ENCODE measurements at places on chromosomes 4 and X.
A peak's percentile ranks its signal among the peaks of the same experiment; 100 is the strongest.

DNA sequence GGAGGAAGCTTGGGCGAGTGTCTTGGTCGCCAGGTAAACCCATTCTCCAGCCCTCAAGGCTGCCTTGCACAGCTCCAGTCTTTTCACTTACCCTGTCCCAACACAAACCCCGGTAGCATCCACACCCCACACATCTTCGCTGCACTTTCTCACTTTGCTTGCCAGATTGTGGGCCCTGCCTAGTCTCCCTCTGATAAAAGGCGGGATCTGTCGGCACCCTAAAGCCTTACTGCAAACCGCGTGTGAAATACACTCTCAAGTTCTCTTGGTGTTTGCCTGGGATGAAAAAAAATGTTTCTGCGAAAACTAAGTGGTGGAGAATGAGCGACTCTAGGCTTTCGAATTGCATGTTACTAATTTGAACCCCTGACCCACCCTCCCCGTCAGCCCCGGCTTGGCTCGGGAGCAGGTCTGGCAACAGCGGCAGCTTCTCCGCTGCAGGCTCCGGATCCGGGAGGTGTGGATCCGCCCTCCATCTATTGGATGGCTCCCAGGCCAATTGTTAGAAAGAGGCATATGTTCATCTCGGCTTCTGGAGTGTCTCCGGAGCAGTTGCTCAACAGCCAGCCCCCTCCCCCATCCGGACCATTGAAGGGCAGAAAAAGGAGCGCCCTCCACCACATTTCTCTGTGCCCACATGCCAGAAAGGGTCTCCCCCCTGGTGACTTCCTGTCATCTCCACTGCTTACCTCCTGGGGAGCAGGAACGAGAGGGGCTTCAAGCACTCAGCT is 3.0 kb upstream of the CITED1 start:
- DNase-seq: peak; percentile 3

GRCh38 chr4:148376151-148376550 is 66.1 kb downstream of the NR3C2 start:
- DNase-seq: no peak

- DNase-seq: no peak
These were observed 4.6 kb downstream of the P2RY4 start for GRCh38 chrX:70255452-70255851.

DNA sequence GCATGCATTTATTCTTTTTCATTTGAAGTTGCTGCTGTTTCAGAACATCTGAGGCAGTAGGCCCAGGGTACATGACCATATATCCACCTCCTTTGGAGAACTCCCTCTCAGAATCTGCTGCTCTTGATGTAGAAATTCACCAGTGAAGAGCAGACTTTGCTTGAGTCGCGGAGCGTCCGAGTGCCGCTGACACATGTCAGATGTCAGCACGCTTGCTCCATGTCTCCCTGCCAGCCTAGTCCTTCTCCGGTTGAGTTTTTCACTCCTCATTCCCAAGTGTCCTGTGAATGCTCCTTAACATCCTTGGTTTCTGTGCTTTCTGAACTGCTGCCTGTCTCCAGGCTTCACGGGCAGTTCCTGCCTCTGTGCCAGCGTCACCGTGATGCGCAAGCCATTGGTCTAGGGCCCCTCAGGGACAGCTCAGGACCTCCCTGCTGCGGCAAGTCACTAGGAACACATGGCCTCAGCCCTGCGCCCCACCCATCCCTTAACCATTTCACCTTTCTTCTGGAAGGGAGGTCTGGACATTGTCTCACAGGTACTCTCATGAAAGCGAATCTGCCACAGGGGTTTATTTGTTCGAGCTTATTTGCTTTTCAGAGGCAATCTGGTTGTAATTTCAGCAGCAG is 93.1 kb upstream of the RBPJ start:
- no peak for DNase-seq

- DNase-seq: no peak
These were observed 23.9 kb downstream of the SCD5 start for GRCh38 chr4:82774711-82775171.

GRCh38 chr4:182307746-182308145 is 64.5 kb downstream of the TENM3 start:
- no peak for DNase-seq

DNA sequence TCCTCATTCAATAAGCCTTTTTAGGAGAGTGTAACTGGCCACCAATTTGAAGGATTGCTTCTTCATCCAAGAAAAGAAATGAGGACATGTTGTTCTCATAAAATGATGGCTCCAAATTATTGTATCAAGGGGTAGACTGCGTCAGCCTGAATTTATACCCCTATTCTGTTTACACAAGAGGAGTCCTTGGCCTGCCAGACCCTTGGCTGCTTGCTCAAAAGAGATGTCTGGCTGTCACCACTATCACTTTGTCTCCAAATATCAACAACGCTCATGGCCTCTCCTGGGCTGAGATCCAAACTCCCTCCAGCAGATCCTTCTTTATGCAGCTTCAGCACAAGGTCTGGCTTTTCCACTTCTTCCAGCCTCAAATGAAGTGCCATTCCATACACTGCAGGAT is 127.9 kb downstream of the OR13H1 start:
- DNase-seq: no peak

GRCh38 chr4:28225050-28225449 is 1364.4 kb downstream of the STIM2 start:
- DNase-seq: no peak

DNA sequence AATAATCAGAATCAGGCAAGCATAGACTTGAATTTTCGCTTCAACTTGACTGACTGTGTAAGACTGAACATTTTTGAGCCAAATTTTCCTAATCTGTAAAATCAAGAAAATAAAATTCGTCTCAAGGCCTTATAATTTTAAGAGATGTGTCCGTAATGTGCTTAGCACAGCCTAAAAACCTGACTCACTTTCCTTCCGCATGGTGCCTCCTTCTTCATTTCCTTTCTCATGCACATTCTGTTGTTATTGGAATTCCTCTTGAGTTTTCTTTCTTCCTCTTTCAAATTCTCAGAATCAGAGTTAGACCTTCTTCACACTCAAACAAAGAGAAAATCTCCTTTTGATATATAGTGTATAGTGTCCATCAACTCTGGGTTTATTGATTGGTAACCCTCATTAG is 208.9 kb upstream of the SLIT2 start:
- no peak for DNase-seq

DNA sequence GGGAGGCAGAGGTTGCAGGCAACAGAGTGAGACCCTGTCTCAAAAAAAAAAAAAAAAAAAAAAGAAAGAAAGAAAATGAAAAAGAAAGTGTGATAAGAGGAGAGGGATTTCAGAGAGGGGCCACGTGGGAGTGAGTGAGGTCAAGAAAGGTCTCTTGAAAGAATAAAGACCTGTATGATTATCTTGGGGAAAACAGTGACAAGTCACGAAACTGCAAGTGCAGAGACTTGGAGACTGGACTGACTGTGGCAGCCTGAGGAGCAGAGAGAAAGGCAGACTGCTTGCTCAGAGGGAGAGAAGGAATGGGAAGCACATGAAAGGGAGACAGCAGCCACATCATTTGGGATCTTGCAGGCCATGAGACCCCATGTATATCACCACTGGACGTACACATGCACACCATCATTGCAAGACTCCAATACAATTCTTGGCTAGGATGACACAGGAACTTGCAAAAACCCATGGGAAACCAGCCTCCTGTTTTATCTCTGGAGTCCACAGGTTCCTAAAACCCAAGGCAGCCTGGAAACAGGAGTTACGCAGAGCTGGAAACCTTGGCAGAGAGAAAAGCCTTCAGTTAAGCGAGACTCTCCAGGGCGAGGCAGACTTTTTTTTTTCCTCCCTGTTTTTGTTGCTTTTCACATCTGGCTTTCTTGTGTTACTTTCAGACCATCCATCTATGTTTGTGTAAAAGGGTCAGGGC is 207.0 kb upstream of the TBL1X start:
- no peak for DNase-seq

DNA sequence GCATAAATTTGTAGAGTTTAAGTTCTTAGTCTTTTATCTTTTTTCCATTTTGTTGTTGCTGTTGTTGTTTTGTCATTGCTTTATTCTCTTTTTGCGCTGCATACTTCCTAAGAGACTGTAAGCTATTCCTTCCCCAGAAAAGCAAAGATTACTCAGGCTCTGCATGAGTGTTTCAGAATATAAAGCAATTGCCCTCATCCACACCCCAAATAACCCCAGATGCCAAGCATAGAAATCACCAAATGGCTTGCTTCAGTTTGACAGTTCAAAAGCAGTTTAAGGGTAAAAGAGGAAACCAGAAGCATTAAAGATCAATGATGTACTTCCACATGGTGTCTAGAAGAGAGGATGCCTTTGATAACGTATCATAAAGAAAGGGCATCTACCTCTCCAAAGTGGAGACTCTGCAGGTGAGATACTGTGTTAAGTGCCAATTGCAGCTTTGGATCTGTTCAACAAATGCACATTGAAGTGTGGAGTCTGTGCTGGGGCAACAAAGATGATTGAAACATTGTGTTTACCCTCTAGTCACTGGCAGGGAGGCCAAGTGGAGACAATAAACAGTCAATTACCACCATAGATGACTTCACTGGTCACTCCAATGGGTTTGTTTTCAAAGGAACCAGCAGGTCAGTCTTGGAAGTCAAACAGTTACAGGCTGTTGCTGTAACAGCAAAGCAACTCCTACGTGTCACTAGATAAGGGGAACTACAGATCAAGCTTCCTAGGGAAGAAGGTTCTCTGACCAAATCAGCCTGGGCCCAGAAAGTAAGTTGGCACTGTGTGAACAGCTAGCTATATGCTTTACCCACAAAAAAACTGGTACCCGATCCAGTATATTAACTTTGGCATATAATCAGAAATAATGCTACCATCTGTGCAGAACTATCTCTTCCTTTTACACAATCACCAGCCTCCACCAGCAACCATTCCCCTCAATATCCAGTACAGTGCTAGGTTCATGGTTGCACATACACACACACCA is 40.6 kb upstream of the IL21 start:
- no peak for DNase-seq

GRCh38 chr4:94621491-94622080 is 136.2 kb upstream of the BMPR1B start:
- no peak for DNase-seq

All from effector memory CD4-positive, alpha-beta T cell (primary cell).